ENCODE measurements at places on chromosomes 4 and X. TPM values are rescaled to one million over a fixed set of nuclear protein-coding genes. Genes with fewer than 3 reads are reported as not detected.

- no peak for DNase-seq
Observed at GRCh38 chr4:5019796-5020195, 538 bp upstream of the CYTL1 start.

DNA sequence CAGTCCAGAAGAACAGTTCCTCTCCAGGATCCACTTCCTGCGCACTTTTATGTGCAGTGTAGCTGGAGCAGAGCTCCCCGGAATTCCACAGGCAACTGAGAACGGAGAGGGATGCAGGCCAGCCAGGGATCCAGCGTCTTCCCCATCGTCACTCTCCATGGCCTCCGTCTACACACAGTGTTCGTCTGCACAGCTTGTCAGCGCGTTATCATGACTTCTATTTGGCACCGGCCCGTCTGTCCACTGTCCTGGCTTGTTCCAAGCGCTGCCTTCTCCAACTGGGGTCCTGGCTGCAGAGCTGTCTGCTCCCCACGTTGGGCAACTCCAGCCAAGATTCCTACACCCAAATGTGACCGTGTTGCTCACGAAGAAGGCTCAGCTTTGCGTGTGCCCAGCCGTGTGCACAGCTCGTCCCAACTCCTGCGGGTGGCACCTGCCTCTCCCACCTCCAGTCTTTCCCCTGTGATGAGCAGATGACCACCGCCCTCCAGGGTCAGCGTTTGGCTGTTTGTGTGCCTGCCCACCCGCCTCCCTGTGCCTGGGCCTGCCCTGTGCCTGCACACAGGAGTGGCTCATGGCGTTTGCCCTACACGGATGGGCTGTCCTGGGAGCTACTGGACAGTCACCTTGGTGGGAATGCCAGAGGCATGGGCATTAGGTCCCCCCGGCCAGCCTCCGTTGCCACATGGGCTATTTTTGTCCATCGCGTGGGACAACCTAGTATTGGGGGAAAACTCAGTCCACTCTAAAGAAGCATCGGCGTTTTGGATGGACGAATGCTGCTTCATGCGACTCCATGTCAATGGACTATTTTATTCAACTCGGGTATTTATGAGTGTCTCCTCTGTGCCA is 2.2 kb upstream of the CTBP1 start:
- peak; percentile 67 for DNase-seq

GRCh38 chrX:110665223-110666002 is 130.2 kb downstream of the CHRDL1 start:
- DNase-seq = peak; percentile 23

- no peak for DNase-seq
Observed at GRCh38 chr4:72896515-72896914, 173.0 kb downstream of the COX18 start.

GRCh38 chr4:164251257-164251656 is 502.7 kb upstream of the SMIM31 start:
- no peak for DNase-seq

DNA sequence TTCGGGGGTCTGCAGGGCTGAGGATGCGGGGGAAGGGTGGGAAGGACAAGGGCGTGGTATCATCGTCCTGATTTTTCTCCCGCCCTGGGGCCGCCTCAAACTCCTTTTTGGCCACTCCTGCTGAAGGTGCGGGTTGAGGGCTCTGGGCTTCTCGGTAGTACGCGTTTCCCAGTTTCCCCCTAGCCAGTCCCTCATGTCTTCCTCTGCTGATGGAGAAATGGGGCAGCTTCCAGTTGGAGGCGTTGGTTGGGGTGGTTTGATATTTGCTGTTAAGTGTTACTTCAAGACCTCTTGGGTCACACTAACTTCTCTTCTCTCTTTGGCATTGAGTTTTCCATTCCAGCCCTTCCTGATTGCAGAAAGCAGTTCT is 482 bp downstream of the GSTCD start:
- peak; percentile 49 for DNase-seq

DNA sequence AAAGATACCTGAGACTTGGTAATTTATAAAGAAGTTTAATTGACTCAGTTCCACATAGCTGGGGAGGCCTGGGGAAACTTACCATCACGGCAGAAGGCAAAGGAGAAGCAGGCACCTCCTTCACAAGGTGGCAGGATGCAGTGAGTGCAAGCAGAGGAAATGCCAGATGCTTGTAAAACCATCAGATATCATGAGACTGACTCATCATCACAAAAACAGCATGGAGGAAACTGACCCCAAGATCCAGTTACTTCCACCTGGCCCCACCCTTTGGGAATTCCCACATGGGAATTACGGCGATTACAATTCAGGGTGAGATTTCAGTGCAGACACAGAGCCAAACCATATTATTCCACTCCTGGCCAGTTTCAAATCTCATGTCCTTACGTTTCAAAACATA is 514.7 kb upstream of the SPANXN1 start:
- no peak for DNase-seq

GRCh38 chr4:153419029-153419428 is 47.1 kb upstream of the TMEM131L start:
- no peak for DNase-seq

- peak; percentile 4 for DNase-seq
Observed at GRCh38 chrX:24085101-24085500, 30.3 kb downstream of the EIF2S3 start.

DNA sequence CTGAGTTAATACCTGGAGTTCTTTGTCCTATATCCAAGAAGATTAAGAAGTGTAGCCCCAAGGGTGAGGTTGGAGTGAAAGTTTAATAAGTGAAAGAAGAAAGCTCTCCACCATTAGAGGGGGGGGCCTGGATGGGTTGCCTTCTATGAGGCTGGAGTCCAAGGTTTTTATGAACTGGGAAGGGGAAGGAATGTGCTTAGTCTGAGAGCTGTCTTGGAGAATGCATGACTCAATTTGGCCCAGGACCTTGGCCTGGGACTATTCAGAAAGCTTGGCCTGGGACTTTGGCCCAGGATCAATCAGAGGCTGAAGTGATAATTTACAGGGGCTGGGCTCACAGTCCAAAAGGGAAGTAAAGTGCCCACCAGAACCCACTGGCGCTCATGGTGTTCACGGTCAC is 1049.0 kb upstream of the GRIA3 start:
- no peak for DNase-seq

GRCh38 chr4:19177616-19178015 is 1074.1 kb upstream of the SLIT2 start:
- no peak for DNase-seq

The HPGD gene
- total RNA-seq = not detected

The AKAP14 gene
- not detected for total RNA-seq

The TLR6 gene
- total RNA-seq = not detected

The NOX1 gene
- not detected for total RNA-seq

The TLR7 gene
- total RNA-seq = not detected

The GRID2 gene
- not detected for total RNA-seq

The TMEM150C gene
- 3.6 TPM for total RNA-seq

The F11 gene
- total RNA-seq = not detected

The XAGE2 gene
- total RNA-seq = not detected

All from G401 (cell line).